ENCODE measurements at places on chromosomes 1 and 21.

DNA sequence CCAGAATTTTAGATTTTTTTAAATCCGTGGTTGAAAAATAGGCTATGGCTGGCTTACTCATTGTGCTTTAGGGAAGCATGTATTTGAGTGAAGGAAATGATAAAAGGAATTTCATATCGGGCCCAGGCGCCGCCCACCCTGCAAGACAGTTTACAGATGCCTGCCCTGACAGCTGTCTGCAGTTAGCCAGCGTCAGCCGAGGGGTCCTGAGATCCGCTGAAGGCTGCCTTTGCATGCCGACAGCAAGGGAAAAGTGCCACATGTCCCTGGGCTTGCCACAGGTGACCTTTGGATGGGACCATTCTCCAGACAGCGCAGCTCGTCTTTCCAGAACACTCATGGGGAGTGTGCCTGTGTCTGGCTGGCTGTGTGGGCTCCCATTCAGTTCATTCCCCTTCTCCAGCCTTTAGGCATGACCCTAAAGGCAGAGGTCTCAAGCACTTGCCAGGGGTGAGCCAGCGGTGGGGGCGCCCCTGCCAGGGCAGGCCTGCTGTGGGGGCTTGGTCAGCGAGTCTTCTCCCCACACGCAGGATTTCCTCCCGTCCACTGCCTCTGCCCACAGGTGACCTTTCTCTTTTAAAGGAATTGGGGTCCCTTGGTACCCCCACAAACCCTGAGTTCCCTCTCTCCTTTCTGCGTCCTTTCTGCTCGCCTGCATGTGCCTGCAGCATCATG lies 46.1 kb upstream of the TRAPPC10 start:
- no peak for DNase-seq

GRCh38 chr1:245598524-245599305 lies 443.9 kb downstream of the KIF26B start:
- DNase-seq = no peak

- DNase-seq = no peak
These were observed 37.5 kb upstream of the KCTD3 start for GRCh38 chr1:215529571-215529970.

DNA sequence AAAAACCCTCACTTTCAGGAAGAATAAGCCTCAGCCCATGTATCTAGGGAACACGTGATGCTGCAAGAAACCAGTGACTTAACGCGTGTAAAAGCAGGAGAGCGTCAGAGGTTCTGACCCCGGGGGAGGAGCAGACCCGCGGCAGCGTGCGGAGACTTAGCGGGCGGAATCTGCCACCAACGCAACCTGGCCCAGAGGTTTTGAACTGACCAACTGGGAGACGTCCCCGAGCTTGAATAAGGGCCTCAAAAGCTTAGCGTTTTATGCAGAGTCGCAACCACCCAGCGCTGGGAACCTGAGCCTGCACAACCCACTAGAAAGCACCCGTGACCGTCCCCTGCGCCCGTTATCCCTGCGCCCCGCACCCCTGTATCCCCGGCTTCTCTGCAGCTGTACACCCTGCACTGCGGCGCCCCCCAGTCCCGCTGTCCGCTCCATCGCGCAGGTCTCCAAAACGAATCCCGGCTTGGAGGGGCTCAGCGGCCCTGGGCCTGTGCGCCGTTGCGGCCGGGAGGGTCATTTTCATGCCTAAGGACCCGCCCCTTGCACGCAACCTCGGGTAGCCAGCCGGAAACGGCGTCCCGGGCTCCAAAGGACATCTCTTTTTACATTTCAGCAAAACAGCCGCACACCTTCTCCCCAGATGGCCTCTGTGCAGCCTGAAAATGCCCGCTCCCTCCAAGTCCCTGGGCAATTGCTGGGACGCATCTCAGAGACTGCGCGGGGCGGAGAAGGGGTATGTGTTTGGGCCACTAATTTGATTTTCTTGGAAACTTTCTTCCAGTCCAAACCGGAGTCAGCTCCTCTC lies 29.4 kb upstream of the TRIM17 start:
- DNase-seq = no peak

- DNase-seq = no peak
These were observed 613.3 kb downstream of the AJAP1 start for GRCh38 chr1:5267603-5268235.

DNA sequence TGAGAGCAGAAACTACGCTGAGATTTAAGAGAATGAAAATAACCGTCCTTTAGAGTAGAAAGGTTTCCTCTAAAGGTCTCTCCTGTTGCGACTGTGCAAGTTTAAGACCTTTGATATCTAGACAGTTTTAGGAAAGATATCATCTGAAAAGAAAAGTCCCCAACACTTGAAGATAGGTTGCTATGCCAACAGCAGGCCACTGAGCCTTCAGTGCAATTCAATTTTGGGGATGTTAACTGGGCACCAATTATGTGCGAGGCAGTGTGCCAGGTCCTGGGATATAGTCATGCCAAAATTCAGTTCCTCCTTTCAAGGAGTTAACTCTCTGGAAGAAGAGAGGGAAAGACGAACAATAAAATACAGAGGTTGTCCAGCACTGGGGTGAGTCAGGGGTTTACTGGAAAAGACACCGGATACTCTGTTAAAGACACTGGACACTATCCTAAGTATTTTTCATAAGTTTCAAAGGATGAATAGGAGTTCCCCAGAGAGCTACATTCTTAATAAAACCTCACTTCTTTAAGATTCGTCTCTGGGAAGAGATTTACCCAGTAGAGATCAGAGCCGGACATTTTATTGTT lies 25.5 kb upstream of the ZNF281 start:
- DNase-seq = no peak

DNA sequence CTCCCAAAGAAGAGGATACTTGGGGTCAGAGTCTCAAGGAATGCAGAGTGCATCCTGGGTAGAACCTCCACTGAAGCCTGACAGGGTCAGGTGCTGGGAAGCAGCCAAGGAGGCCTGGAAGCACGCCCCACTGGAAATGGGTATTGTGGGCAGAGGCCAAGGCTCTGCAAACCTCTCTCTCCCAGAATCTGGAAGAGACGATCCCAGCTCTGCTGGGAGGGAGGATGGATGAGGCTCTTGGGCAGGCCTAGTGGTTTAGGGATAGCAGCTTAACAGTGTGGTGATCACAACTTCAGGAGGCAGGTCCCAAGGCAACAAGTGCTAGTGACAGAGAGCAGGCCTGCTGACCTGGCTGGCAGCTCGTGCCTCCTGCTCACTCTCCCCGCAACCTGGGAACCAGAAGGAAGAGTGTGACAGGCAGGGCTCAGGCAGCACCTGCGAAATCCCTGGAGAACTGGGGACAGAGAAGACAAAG lies 641.0 kb downstream of the PLPP3 start:
- DNase-seq = no peak

DNA sequence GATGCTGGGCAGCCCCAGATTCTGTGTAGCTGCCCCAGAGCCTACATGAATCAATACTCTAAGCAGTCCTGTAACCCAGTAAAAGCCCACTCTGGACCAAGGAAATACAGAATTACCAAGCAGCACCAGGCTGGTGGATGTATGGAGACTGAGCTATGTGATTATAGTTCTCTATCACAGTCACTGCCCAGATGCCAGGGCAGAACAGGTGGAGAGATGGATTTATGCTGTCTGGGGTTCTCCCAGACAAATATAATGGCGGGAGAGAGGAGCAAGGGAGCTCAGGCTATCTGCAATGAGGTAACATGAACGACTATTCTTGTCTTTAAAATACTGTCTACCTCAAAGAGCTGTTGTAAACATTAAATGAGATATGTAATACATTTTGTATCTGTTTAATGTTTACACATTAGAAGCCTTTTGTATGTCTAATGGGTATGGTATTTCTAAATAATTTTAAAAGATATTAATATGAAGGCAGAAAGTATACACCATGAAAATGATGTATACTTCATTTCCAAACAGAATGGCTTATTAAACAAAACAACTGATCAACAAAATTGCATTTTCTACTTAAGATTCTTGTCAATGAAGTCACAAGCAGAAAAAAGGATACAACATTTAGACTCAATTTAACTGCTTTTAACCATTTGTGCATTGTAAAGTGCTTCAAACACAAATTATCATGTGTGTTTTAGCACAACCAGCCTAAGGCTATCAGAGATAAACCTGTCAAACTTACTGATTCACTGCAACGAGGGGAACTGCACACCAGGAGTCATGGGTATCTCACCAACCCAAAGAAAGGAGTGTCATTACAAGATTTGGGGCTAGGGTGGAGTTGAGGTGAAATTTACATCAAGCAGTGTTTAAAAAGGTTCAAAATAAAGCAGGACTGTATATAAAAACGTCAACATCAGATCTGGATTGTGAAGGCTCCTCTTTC lies 3.0 kb downstream of the SDE2 start:
- no peak for DNase-seq

GRCh38 chr1:155478270-155478852 lies 84.2 kb downstream of the ASH1L start:
- DNase-seq = no peak

- DNase-seq = no peak
These were observed 596.5 kb downstream of the MATN1 start for GRCh38 chr1:30126848-30127247.

GRCh38 chr21:36185523-36185922 lies 28.9 kb downstream of the DOP1B start:
- no peak for DNase-seq

GRCh38 chr21:31143036-31143435 lies 104.8 kb upstream of the KRTAP19-8 start:
- DNase-seq = no peak

- no peak for DNase-seq
These were observed 39.7 kb downstream of the HUNK start for GRCh38 chr21:31912501-31912900.

DNA sequence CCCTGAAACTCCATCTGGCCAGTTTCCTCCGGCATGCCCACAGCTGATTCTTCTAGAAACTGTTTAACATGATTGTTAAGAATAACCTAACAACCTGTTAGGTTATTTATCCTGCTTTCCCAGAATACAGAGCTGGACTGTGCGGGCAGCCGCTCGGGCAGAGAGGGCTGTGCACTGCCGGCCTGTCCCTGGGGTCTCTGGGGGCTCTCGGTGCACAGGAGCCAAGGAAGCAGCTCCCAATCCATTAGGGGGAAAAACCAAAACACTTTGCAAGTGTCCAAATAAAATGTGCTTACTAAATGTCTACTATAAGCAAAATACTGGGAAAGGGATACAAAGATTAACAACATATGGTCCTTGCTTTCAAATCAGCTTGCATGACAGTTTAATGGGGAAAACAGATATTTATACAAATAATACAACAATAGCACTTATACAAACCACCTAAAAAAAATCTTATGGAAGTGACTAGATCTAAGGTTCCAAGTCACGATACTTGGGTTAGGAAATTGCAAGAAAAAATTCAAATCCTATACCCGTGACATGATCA lies 50.7 kb downstream of the HLCS start:
- no peak for DNase-seq

GRCh38 chr1:56576880-56577405 lies 2.4 kb downstream of the PLPP3 start:
- no peak for DNase-seq

- no peak for DNase-seq
These were observed 9.8 kb upstream of the PGLYRP3 start for GRCh38 chr1:153322568-153322967.

- no peak for DNase-seq
These were observed 2.0 kb upstream of the OR14I1 start for GRCh38 chr1:248704606-248705005.

- DNase-seq = no peak
These were observed 66.4 kb downstream of the RGS13 start for GRCh38 chr1:192702212-192702902.

- no peak for DNase-seq
These were observed 44.0 kb downstream of the EIF2D start for GRCh38 chr1:206568256-206568655.

DNA sequence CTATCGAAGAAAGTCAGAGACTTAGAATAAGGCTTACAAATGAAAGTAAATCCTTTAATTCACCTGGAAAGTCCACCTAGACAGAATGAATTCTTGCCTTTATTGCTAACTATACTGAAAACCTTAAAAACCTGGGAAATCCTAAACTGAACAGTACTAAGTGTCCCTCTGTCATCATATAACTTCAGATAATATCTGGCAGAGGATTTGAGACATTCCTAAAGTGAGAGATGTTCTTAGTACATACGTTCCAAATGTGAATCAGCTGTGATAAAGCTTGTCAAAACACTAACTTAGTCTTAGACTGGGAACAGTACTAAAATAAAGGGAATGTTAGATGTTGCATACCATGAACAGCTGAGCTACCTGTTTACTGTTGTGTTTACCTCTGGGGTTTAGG lies 121.7 kb downstream of the TNFSF18 start:
- no peak for DNase-seq

DNA sequence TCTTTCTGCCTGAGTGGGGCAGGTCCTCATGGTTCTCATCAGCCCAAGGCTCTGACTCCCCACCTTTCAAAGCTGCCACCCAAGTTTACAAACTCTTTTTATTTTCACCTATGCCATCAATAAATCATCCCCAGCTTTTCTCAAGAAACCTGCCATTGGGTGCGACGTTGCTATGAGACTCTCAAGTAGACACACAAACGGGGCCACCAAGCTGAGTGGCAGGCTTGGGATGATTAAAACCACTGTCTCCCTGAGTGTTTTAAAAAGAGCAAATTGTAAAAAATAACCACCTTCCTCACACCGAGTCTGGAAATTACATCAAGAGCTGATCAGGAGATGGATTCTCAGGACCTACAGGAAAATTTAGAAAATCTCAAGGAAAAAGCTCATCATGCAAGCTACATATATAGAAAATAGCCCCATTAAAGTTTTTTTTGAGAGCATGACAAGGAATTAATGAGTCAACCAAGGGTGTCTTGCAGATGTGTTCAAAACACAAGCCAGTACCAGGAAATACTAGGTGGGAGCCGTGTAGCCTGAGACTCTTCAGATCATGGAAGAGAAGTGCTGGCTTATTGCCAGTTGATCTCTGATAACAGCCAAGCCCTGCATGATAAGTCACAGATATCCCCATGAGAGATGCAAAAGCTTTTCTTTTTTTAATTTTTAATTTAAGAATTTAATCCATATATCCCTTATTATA lies 158.4 kb upstream of the BACE2 start:
- DNase-seq = no peak

- DNase-seq = no peak
These were observed 322 bp downstream of the DCLRE1B start for GRCh38 chr1:113905435-113905861.

GRCh38 chr1:74779750-74780149 lies 46.8 kb downstream of the TYW3 start:
- DNase-seq = no peak
